ENCODE measurements at places on chromosomes 11 and 22.

- no peak for DNase-seq
Observed at GRCh38 chr11:43819926-43820325, 60.7 kb upstream of the ALKBH3 start.

DNA sequence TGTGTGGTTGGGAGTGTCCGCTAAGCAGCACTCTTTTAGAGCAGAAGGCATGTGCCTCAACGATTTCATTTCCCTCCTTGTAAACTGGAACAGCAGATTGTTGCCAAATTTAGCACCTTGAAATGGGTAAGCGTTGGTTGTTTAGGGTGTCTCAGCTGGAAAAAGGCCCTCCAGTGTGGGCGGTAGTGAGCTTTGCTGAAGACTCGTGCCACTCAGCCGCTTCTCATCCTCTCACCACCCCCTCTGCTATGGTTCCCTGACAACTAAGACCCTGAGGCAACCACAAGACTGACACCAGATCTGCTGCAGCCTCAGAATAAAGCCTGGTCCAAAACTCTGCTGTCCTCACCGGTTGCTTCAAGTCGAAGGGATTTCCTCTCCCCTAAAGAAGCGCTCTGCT, 9.9 kb upstream of the FERMT3 start:
- no peak for DNase-seq

GRCh38 chr22:23059284-23059948, 10.9 kb upstream of the GNAZ start:
- DNase-seq, result no peak

DNA sequence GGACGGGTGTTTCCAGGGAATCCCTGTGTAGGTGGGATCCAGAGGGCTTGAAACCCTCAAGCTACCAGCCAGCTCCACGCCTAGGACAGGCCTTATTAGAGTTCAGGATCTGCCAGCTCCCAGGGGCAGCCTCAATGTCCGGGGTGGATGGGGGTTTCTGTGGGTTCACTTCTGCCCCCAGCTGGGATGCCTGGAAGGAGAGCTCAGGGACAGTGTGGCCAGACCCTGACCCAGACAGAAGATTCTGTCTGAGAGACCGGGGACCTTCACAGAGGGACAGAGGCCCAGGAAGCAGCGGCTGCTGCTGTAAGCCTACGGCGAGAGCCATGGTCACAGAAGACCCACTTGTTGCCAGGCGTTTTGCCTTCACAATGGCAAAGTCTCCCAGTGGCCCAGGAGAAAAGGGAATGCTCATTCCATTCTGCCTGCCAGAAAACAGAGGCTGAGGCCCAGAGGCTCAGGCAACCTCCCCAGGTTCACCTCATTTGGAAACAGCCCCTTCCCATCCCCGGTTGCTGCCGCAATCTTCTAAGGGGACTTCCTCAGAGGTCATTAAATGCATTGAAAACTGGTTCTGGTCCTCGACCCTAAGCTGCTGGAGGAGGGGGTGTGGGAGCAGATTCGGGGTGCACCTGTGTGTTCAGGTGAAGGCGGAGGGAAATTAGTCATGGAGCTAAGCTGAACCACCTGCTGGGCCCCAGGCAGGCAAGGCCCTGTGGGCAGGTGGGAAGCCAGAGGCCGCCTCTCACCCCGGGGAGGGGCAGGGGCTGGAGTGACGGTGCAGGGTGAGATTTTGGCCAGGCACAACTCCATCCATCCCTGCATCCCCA, 4.9 kb upstream of the KRTAP5-6 start:
- DNase-seq, result no peak

DNA sequence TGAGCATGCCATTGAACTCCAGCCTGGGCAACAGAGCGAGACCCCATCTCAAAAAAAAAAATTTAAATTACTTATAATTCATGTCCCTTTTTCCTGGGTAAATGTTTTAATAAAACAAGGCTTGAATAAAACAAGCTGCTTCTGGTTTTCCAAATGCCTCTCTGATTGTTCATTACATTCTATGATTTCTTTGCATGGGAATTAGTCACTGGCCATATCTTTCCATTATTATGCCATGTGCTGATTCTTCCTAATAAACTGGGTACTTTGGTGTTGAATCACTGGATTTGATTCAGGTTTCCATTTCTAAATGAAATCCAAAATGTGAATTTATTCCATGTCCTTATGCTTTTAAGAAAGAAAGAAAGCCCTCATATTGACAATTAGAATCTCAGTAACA, 42.6 kb downstream of the ZNF215 start:
- peak; percentile 69 for DNase-seq

DNA sequence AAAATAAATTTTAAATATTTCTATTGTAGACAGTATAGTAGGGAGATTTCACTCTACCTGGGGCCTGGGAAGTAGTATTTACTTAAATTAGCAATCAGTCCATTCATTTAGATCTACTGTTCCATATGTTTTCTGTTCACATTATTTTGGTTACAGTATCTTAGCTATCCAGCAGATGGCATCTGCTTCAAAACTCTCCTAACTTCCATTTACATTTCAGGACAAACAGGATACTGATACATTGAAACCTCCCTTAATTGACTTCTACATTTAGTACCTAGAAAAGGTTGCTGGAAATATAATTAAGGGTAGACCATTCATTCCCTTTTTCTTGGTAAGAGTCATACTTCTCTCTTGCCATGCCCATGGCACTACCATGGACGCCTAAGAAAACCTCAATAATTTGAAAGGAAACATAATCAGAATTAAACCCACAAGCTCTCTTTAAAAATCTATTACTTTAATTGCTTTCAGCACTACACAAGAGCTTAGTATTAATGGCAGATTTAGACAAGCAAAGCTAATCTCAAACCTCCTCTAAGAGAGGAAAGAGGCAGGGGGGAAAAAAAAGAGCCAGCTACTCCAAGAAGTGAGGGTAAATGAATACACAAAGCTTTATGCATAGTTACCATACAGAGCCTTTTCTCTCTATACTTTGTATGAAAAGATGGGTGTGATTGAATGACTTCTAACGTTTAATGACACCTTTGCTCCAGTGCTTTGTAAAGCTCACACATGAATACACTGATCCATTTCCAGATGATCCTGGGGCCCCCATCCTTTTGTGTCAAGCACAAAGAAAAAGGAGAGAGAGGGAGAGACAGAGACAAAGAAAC, 131.2 kb upstream of the MTMR2 start:
- peak; percentile 64 for DNase-seq

DNA sequence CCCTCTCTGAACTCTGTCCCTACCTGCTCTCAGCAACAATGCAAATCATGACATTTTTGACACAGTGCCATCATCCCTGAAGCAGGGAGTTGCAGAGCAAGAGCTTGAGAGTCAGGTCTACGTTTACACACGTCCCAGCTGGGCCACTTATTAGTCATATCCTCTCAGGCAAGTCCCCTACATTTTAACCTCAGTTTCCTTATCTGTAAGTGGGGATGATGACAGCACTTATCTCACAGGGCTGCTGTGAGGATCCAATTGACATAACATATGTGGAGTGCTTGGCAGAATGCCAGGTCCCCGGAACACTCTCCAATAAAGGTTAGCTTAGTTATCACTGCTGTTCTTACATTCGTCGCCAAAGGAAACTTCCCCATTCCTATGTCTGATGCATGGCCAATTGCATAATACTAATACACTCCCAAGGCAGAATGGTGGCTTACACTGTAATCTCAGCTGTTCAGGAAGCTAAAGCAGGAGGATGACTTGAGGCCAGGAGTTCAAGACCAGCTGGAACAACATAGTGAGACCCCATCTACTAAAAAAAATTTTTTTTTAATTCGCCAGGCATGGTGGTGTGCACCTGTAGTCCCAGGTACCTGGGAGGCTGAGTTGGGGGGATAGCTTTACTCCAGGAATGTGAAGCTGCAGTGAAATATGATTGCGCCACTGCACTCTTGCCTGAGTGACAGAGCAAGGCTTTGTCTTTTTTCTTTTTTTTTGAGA, 16.6 kb downstream of the ASCC2 start:
- peak; percentile 98 for DNase-seq

DNA sequence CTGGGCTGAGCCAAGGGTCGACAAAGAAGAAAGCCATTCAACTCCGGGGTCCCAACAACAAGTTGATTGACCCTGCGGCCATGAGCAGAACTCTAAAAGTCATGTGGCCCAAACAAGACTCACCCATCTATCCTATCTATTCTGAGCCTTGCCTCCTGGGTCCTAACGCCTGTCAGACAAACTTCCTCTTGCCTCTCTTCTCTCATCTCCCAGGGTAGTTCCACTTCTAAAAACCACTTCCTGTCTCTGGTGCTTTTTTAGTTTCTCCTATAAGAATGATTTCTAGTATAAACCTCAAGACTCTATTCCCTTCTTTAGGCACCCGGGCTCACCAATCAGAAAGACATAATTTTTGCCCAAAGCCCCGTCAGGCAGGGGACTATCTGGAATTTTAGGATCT, 530.2 kb downstream of the DLG2 start:
- DNase-seq, result no peak

GRCh38 chr11:10990637-10991193, 132.9 kb upstream of the ZBED5 start:
- DNase-seq, result no peak

DNA sequence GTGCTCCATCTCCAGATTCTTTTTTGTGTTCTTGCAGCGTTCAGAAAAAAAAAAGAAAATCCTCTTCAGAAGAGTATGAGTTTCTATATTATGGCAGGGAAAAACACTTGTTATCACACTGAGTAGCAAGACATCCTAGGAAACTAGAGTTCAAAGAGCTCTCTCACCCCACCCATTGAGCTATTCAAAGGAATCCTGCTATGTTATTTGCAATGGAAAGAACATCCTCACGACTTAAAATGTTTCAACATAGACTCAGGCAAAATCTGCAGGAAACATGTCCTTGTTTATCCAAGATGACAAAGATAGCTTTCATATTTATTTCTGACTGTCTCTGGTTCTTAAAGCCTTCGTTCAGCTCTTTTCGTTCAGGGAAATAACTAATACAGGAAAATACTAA, 331.6 kb upstream of the ANO5 start:
- DNase-seq, result no peak

- DNase-seq, result no peak
Observed at GRCh38 chr11:10608584-10608983, 40.1 kb upstream of the LYVE1 start.

DNA sequence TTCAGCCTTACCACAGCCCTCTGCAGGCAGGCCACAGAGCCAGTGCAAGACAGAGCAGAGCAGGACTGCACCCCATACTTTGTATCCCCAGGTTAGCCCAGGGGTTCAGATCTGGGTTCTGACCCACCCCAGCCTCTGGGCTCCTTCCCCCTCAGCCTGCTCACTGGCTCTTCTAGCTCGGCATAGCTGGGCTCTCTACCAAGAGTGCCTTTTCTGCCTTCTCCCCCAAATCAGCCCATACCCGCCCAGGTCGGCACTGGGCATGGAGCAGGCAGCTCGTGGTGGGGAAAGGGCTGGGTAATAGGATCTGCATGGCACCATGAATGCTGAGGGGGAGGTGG, 8.3 kb downstream of the RELT start:
- no peak for DNase-seq

DNA sequence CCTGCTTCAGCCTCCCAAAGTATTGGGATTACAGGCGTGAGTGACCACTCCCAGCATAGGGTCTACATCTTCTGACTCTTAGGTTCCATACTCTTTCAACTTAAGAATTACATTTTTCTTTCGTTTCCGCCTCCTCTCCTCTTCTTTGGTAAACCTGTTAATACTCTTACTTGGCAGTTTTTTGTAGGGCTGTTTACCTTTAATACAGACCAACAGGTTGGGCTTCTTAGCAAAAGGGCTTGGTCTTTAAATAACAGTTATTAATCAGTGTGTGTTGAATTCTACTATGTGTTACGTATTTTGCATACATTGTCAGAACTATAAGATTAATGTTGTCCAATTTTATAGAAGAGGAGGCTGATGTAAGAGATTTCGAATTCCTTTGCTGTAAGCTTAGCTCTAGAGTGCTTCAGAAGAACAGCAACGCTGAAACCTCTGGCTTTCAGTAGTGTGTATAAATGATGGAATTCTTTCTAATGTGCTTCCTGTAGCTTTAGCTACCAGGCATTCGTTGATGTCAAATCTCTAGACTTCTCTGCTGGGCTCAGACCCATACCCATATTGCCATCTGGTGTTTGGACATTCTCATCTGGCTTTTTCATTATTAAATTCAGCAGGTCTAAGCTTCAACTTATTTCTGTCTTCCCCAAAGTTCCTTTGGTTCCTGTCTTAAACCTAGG, 3.1 kb downstream of the FDX1 start:
- peak; percentile 33 for DNase-seq

DNA sequence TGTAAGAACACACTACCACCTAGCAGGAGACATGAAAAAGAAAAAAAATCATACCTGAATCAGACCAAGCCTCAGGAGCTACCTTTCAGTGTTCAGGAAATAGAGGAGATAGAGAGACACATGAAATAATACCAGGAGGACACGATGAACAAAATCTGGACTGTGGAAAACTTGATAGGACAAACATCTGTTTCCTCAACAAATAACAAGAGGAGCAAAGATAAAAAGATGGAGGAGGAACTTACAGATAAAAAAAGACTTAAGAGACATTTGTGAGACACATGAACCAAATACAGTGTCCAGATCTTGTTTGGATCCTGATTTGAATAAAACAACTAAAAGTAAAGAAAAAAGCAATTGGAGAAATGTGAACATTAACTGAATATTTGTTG, 12.4 kb upstream of the KCNE3 start:
- DNase-seq, result no peak

GRCh38 chr11:82858556-82859091, 41.6 kb downstream of the PRCP start:
- DNase-seq, result peak; percentile 69

GRCh38 chr22:22759371-22759770, 115.0 kb downstream of the GGTLC2 start:
- no peak for DNase-seq

- no peak for DNase-seq
Observed at GRCh38 chr11:1598816-1599215, 722 bp upstream of the KRTAP5-2 start.

DNA sequence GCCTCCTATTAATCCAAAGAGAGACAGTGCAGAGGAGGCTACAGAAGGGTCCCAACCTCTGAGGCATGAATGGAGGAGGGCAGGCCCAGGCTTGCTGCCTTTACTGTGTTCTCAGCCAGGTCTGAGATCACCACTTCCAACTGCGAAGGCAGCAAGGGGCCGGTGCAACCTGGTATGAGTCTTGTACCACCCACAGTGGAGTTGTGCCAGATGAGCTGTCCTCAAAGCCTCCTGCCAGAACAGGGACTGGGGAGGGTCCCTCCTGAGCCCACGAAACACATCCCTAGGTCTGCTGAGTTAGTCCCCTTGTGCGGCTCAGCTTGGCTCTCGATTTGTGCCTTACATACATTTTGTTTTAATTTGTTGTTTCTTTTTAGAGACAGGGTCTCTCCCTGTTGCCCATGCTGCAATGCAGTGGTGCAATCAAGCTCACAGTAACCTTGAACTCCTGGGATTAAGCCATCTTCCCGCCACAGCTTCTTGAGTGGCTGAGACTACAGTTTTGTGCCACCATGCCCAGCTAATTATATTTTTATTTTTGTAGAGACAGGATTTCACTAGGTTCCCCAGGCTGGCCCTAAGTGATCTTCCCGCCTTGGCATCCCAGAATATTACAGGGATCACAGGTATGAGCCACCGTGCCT, 9.3 kb downstream of the MIF start:
- DNase-seq, result no peak

DNA sequence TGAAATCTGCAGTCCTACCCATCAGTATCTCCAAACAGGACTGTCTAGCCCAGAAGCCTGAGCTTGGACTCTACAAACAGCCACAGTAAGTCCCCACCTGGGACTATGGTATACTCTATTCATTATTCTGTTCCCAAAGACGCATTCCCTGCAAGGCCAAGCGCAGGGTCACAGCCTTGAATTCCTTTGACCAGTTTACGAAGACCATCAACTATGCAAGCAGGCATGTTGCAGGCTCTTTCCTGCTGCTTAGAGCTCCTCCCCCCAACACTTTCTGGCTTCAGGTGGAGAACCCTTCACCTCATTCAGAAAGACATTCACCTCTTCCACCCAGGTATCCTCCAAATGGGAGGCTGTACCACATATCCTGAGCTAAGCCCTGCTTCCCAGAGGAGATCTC, 62.5 kb downstream of the TIMP3 start:
- DNase-seq, result no peak
